Tibial nerve (tissue), 4 donors: ENCODE measurements at places on chromosomes 4 and X.
A peak's percentile ranks its signal among the peaks of the same experiment; 100 is the strongest.

DNA sequence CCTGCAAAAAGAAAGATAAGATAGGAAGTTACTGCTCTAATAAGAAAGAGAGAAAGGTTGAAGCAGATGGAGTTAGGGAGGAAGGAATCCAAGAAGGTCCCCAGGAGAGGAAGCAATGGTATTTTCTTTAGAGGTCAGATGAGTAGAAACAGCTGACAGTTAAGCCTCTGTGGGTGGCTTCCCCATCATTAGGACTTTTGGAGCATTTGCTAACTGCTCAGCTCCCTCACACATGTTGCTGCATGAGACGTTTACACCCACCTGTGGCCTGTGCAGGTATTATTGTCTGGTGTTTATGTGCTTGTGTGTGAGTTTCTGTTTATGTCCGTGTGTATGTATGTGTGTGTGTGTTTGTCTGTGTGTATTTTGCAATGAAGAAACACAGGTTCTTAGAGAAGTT lies 346.8 kb downstream of the RAB28 start:
- H3K4me3 ChIP-seq = no peak overlapping the region
- H3K27ac ChIP-seq = no peak overlapping the region
- no peaks in the 10 kb centered on the region for H3K36me3 ChIP-seq
- H3K27me3 ChIP-seq = no peaks in the 10 kb centered on the region
- H3K4me1 ChIP-seq = no peaks in the 10 kb centered on the region

GRCh38 chr4:11409632-11410031 lies 19.1 kb downstream of the HS3ST1 start:
- no peaks in the 10 kb centered on the region for H3K27me3 ChIP-seq
- H3K4me3 ChIP-seq = no peak overlapping the region
- H3K36me3 ChIP-seq = no peaks in the 10 kb centered on the region
- H3K27ac ChIP-seq = no peak overlapping the region

DNA sequence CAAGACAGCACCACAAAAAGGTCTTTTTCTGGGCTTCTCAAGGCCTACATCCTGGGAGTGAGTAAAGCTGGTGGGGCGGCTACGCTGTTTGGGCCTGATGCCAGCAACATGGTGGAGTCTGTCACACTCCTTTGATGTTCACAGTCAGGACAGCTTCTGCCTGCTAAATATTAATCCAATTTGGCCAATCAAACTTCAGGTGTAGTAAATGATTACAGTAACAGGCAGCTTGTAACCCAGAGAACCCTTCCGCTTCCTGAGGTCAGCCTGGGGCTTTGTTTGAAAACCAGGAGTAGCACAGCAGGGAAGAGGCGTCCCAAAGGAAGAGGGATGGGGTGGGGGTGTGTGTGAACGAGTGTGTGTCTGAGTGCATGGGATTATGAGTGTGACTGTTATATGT lies 220.4 kb downstream of the MAML3 start:
- no peak overlapping the region for H3K27ac ChIP-seq
- no peak for DNase-seq
- no peaks in the 10 kb centered on the region for H3K4me1 ChIP-seq
- H3K36me3 ChIP-seq = no peaks in the 10 kb centered on the region

- no peak for DNase-seq
- no peak overlapping the region for H3K27ac ChIP-seq
- H3K36me3 ChIP-seq = no peaks in the 10 kb centered on the region
- no peaks in the 10 kb centered on the region for H3K4me1 ChIP-seq
- H3K4me3 ChIP-seq = no peak overlapping the region
These were observed 110.6 kb downstream of the MBNL3 start for GRCh38 chrX:132378281-132378680.

DNA sequence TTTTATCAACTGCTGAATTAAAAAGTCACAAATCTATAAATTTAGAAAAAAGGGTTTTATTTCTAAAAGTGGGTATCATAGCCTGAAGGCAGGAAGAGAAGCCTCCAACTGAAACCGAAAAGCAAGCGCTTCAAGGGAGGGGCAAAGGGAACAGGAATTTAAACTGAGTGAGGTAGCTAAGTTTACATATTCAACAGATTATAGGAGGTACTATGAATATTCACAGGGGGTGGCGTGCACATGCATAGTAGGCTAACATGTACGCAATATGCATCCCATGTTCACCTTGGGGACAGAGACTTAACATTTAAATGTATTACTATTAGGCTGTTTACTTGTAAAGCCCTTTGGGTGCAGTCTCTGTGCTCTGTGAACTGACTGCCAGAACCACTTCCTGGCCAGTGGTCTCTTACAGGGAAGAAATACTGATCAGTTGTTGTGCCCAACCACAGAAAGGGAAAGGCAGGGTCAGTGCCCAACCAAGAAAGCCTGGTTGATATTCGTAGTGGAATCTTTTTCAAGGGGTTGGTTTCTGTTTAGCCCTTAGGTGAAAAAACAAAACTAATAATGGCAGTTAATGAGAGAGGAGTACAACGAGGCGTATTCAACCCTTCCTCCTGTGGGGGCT lies 168.7 kb upstream of the GALNTL6 start:
- no peak overlapping the region for H3K4me3 ChIP-seq
- DNase-seq = no peak
- H3K4me1 ChIP-seq = no peaks in the 10 kb centered on the region
- no peaks in the 10 kb centered on the region for H3K36me3 ChIP-seq
- H3K27me3 ChIP-seq = no peaks in the 10 kb centered on the region

GRCh38 chr4:82419451-82419850 lies 10.8 kb downstream of the HNRNPDL start:
- H3K27me3 ChIP-seq = no peaks in the 10 kb centered on the region
- no peak for DNase-seq
- no peaks in the 10 kb centered on the region for H3K36me3 ChIP-seq

- H3K4me1 ChIP-seq = no peaks in the 10 kb centered on the region
- H3K36me3 ChIP-seq = no peaks in the 10 kb centered on the region
- no peak overlapping the region for H3K4me3 ChIP-seq
- no peak for DNase-seq
These were observed 17.6 kb downstream of the ENPEP start for GRCh38 chr4:110493520-110493919.

- DNase-seq = no peak
- H3K4me1 ChIP-seq = no peaks in the 10 kb centered on the region
- H3K36me3 ChIP-seq = no peaks in the 10 kb centered on the region
These were observed 1443.0 kb downstream of the PCDH7 start for GRCh38 chr4:32163125-32163524.

DNA sequence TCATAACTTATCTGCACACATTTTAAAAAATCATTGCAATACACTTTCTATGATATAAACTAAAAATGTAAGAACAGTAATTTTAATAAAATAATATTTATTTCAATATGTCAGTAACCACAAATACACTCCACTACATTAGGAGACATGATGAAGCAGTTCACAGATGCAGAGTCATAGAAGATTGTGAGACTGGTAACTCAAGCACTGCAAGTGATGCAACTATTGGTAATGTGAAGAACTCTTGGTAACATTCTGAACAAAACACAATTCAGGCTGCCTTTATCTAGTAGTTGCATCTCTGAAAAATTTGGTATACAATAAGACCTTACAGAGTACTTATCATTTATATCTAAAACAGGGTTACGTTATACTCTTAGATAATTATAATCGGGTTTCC lies 52.6 kb upstream of the LRAT start:
- no peaks in the 10 kb centered on the region for H3K36me3 ChIP-seq
- no peak for DNase-seq
- H3K4me1 ChIP-seq = no peaks in the 10 kb centered on the region
- H3K27me3 ChIP-seq = no peaks in the 10 kb centered on the region

- DNase-seq = peak; percentile 15
- no peaks in the 10 kb centered on the region for H3K27me3 ChIP-seq
- no peak overlapping the region for H3K27ac ChIP-seq
- H3K4me3 ChIP-seq = no peak overlapping the region
- H3K36me3 ChIP-seq = no peaks in the 10 kb centered on the region
- no peaks in the 10 kb centered on the region for H3K4me1 ChIP-seq
These were observed 49.0 kb upstream of the ZNF157 start for GRCh38 chrX:47321386-47321785.

GRCh38 chrX:148567229-148567628 lies 66.8 kb downstream of the AFF2 start:
- no peaks in the 10 kb centered on the region for H3K36me3 ChIP-seq
- no peaks in the 10 kb centered on the region for H3K27me3 ChIP-seq
- DNase-seq = no peak
- H3K4me1 ChIP-seq = no peaks in the 10 kb centered on the region

- peaks cover 78% of the 10 kb centered on the region for H3K27me3 ChIP-seq
- no peak overlapping the region for H3K27ac ChIP-seq
- DNase-seq = no peak
- peak overlapping the region; percentile 42 for H3K4me3 ChIP-seq
- H3K4me1 ChIP-seq = no peaks in the 10 kb centered on the region
These were observed 913 bp upstream of the PRDM8 start for GRCh38 chr4:80196259-80196921.

- DNase-seq = no peak
- no peak overlapping the region for H3K4me3 ChIP-seq
- no peaks in the 10 kb centered on the region for H3K36me3 ChIP-seq
- no peaks in the 10 kb centered on the region for H3K4me1 ChIP-seq
These were observed 112.0 kb upstream of the MAGEB18 start for GRCh38 chrX:26026179-26026578.

- H3K4me1 ChIP-seq = no peaks in the 10 kb centered on the region
- H3K27ac ChIP-seq = no peak overlapping the region
- H3K27me3 ChIP-seq = no peaks in the 10 kb centered on the region
- H3K36me3 ChIP-seq = no peaks in the 10 kb centered on the region
- H3K4me3 ChIP-seq = no peak overlapping the region
These were observed 57.4 kb downstream of the CCSER1 start for GRCh38 chr4:90184560-90184959.

- H3K4me1 ChIP-seq = no peaks in the 10 kb centered on the region
- H3K4me3 ChIP-seq = peak overlapping the region; percentile 61
These were observed 776 bp downstream of the CEP44 start for GRCh38 chr4:174284487-174284886.

DNA sequence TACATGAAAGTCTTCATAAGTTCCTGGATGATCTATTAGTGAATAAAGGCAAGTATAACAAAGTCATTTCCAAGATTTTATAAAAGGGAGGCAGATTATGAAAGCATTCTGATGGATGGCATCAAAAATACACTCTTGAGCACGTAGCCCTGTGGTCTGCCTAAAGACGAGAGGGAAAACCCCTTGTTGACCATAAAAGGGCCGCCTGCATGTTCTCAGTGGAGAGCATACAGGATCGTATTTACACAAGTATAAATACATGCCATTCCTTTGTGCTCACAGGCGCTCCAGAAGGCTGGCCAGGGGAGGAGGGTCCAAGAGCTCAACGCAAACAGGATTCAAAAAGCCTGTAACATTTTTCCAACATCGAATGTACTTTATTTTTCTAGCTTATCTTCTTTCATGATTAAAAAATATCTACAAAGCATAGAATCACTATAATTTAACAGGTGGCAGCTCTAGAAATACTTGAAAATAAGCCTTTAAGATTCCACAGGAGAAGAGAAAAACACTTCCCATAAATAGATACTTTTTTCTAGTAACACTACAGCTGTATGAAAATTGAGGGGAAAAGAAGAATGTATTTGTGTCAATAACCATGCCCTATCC lies 29.6 kb downstream of the PDGFC start:
- DNase-seq = no peak
- H3K4me1 ChIP-seq = peaks cover 7% of the 10 kb centered on the region
- no peak overlapping the region for H3K4me3 ChIP-seq
- H3K27ac ChIP-seq = peak overlapping the region; percentile 51
- no peaks in the 10 kb centered on the region for H3K27me3 ChIP-seq
- H3K36me3 ChIP-seq = no peaks in the 10 kb centered on the region

DNA sequence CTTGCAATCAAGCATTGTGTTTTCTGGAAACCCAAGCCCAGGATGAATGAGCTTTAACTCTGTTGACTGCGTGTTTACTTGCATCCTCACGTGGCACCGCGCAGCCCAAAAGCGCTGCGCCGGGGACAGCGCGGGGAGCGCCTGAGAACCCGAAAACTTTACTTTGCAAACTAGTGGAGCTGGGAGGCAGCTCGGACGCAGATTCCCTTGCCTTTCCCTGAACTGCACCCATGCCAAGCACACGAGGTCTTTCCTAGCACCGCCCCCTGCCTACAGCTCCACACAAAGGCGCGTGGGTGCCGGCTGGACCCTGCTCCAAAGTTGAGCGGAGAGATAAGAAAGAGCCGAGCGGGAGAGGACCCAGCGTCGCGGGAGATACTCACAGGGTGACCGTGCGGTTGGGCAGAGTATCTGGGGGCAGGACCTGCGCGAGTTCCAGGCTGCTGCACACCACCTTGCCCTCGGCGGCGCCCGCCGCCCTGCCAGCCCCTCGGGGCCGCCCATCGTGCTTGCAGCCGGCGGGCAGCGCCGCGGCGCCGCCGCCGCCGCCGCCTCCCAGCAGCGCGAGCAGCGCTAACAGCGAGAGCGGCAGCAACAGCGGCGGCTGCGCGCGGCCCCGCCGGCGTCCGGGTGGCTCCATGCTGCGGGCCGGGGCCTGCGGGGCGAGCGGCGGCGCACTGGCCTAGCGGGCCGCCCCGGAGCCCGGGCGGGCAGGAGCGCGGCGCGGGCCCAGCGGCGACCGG lies 550 bp downstream of the ADGRA3 start:
- no peaks in the 10 kb centered on the region for H3K27me3 ChIP-seq
- no peaks in the 10 kb centered on the region for H3K36me3 ChIP-seq
- H3K27ac ChIP-seq = peak overlapping the region; percentile 73
- H3K4me1 ChIP-seq = no peaks in the 10 kb centered on the region
- H3K4me3 ChIP-seq = peak overlapping the region; percentile 51
- DNase-seq = peak; percentile 50

GRCh38 chr4:74540193-74540592 lies 95.3 kb downstream of the AREG start:
- DNase-seq = no peak
- no peaks in the 10 kb centered on the region for H3K36me3 ChIP-seq
- no peak overlapping the region for H3K4me3 ChIP-seq
- no peaks in the 10 kb centered on the region for H3K4me1 ChIP-seq

DNA sequence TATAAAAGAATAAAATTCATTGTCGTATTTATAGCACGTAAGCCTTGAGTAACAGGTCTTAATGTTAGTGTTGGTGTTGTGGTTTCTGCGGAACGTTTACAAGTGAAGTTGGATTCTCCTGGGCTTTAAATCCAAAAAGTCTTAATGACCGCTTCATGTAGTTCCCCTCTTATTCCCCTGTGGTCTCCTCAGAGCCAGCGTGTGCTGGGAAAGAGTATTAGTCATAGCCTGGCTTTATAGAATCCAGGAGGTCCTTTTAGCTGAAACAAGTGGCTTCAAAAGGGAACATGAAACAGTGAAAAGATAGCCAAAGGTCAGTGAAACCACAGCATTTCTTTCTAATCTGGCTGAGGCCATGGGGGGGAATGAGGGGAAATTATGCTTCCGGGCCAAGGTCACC lies 79.1 kb downstream of the CLCN4 start:
- H3K36me3 ChIP-seq = no peaks in the 10 kb centered on the region
- H3K27ac ChIP-seq = no peak overlapping the region
- no peak overlapping the region for H3K4me3 ChIP-seq
- no peaks in the 10 kb centered on the region for H3K4me1 ChIP-seq
- peak; percentile 20 for DNase-seq

- H3K27ac ChIP-seq = no peak overlapping the region
- no peaks in the 10 kb centered on the region for H3K27me3 ChIP-seq
- no peak for DNase-seq
- no peak overlapping the region for H3K4me3 ChIP-seq
These were observed 44.4 kb downstream of the RBM47 start for GRCh38 chr4:40585201-40585799.
